ENCODE measurements at places on chromosomes 6 and 20.

GRCh38 chr6:98927534-98927933 lies 20.2 kb downstream of the FBXL4 start:
- DNase-seq = no peak

GRCh38 chr6:17012421-17013225 lies 89.2 kb upstream of the STMND1 start:
- DNase-seq = no peak

DNA sequence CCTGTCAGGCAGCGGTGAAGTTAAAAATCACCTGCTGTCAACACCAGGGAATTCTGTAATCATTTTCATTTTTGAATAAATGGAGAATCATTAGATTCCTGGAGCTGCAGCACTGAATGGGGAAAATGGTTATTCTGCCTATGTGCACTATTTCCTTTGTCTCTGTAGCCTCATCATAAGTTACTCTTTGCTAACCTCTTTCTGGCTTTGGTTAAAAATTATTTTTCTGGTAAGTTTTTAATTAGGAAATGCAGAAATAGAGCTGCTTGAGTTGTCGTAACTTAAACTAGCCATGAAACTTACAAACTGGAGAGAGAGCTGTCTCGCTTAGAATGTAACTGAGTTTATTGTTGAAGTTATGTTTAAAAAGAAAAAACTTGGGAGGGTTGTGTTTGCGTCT lies 28.8 kb downstream of the ZFAND3 start:
- DNase-seq = no peak

DNA sequence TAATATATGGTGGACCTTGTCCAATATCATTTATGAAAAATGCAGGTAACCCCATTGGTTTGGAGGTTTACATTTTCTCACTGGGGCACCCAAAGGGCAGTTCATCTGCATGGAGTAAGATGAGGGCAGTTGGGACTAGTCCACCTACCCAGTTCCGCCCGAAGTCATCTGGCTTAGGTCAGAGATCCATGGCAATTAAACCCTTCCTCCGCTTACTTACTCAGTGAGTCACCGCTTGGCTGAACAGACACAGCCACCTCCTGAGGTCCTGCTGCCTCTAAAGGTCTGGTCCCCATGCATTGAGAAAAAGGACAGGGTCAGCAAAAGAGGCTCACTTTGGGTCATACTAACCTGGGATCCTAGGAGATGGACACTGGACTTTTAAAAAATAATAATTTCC lies 102.9 kb upstream of the PRL start:
- no peak for DNase-seq

DNA sequence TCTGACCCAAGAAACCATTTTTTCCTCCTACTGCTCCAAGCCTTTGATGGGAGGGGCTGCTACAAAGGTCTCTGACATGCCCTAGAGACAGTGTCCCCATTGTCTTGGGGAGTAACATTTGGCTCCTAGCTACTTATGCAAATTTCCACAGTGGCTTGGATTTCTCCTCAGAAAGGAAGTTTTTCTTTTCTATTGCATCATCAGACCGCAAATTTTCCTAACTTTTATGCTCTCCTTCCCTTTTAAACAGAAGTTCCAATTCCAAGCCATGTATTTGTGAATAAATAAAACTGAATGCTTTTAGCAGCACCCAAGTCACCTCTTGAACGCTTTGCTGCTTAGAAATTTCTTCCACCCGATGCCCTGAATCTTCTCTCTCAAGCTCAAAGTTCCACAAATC lies 51.0 kb downstream of the SLC22A2 start:
- no peak for DNase-seq

GRCh38 chr6:49570474-49571079 lies 20.1 kb downstream of the C6orf141 start:
- DNase-seq = no peak

DNA sequence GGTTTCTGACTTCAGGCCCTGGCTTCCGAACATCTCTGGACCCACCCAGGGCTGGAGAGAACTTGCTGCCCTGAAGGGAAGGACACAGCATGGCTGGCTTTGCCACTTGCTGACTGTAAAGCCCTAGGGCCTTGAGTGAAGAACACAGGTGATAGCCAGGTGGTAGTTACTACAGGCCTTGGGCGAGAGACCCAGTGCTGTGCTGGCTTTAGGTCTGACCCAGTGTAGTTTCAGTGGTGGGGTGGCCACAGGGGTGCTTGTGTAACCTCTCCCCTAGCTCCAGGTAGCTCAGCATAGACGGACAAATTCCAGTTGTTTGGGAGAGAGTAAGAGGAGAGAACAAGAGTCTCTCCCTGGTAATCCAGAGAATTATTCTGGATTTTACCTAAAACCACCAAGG lies 27.1 kb downstream of the NCOA6 start:
- no peak for DNase-seq

DNA sequence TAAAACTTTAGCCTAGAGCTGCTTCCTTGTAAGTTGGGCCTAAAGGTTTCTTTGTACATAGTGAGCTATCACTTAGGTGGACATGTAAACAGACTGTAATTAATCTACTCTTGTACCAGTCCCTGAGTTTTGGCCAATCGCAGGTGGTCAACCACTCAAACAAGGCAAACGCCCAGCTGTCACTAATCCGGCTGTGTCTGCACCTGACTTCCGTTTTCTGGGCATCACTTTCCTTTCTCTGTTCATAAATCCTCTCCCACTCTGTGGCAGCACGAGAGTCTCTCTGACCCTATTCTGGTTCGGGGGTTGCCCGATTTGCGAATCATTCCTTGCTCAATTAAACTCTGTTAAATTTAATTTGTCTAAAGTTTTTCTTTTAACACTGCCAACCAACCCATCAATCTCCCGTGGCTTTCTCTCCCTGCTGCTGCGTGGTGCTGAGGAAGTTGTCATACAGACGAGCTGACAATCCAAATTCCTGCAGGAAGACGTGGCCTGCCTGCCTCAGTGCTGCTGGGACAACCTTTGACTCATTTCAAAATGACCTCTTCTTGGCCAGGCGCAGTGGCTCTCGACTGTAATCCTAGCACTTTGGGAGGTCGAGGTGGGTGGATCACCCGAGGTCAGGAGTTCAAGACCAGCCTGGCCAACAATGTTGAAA lies 206.3 kb downstream of the QKI start:
- DNase-seq = no peak

DNA sequence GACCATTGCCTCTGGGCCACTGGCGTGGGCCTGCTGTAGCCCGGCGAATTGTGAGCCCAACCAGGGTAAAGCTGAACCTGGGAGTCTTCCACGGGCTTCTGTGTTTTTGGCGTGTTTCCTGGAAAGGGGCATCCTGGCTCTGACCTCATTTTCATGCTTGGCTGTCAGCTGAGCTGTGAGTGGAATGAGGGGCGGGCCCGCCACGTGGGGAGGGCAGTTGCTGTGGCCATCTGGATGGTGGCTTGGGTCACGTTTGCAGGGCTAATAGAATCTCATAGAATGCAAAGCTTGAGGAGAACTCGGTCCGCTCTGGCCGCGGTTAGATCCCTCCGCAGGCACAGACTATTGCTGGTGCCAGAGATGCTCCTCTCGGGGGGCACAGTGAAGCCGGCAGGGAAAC lies 263.0 kb downstream of the SMOC2 start:
- no peak for DNase-seq

- DNase-seq = no peak
These were observed 1.7 kb downstream of the NR2E1 start for GRCh38 chr6:108167449-108168089.

- no peak for DNase-seq
These were observed 104.7 kb upstream of the IFNGR1 start for GRCh38 chr6:137323860-137324259.

DNA sequence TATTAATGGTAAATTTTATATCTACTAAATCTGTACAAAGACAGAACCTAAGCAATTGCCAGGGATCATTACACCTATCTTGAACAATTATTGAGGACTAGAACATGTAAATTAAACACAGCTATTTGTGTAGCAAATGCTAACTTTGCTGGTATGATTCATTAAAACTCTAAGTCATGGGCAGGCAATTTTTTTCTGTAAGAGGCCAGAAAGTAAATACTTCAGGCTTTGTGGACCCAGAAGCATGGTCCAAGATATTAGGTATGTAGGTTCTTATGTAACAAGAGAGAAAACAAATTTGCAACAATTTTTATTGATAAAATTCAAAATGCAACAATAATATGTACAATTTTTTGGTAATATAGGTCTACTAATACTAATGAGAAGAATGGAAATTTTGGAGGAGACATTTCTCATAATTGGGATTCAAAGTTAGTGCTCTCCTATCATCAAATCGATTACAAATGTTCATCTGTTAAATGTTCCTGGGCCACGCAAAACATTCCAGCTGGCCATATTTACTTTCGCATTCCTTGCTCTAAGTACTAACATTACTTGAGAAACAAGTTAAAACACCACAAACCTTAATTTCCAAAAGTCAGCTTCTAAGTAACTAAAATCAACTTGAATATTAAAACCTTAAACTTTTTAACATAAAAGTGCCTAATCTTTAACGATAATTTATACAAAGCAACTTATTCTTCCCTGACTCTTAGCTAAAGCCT lies 4.3 kb downstream of the TMEM30A start:
- DNase-seq = no peak

DNA sequence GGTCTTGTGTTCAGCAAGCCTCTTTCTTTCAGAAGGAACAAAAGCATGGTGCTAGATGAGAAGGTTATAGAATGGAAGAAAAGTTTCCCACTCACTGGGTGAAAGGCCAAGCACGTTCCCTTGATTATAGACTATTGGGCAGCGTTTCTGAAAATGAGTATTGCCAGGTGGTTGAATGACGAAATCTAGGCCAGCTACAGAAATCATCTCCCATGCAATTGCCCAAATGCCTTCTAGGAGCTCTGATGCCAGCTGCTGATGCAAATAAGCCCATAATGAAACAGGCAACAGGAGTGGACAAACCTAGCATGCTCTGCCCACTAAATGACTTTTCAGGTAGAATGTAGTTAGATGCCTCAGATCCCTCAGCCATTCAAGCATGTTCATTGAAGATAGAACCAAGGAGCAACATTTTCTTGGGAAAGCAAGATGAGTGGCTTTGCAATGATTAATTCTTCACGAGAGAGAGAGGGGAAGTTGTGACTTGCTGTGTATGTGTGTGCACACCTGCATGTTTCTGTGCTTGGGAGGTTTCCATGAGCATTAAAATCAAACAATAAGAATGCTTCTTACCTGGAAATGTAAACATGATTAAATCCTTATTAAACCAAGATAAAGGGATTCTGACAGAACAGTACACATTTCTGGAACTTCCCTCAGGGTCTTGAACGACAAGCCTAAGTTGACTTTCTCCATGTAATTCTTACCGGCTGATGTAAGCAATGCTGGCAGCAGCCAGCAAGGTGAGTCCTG lies 43.6 kb downstream of the ADTRP start:
- DNase-seq = peak; percentile 29

DNA sequence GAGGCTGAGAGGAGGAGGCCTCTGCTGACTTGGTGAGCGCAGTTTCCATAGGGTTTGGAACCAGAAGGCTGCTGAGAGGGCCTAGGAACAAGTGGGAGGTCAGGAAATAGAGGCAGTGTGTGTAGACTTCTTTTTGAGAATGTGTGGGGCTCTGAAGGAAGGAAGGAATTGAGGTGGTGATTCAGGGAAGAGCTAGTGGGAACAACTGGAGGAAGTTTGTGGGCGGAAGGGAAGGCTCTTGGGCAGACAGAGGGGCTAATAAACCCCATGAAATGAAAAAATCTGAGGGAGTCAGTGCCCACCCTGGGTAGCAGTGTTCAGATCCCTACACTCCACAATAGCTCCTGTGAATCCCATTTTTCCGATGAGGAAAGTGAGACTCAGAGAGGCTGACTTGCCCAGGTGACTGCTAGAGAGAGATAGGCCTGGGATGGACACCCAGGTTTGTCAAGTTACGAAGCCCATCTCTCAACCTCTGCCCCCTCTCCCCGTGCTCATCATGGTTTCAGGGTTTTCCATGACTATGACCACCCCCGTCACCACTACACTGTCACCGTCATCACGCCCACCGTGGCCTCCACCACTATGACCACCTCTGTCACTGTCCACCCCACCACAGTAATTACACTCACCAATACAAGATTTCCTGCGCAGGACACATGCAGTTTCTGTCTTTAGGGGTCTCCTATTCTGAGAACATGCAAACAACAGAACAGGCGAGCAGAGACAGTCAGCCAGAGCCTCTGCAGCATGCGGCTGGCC lies 106.4 kb downstream of the MRPL14 start:
- no peak for DNase-seq

GRCh38 chr6:72579865-72580264 lies 42.0 kb upstream of the KCNQ5 start:
- no peak for DNase-seq

- DNase-seq = peak; percentile 26
These were observed 7.2 kb upstream of the LCA5 start for GRCh38 chr6:79544299-79544927.

DNA sequence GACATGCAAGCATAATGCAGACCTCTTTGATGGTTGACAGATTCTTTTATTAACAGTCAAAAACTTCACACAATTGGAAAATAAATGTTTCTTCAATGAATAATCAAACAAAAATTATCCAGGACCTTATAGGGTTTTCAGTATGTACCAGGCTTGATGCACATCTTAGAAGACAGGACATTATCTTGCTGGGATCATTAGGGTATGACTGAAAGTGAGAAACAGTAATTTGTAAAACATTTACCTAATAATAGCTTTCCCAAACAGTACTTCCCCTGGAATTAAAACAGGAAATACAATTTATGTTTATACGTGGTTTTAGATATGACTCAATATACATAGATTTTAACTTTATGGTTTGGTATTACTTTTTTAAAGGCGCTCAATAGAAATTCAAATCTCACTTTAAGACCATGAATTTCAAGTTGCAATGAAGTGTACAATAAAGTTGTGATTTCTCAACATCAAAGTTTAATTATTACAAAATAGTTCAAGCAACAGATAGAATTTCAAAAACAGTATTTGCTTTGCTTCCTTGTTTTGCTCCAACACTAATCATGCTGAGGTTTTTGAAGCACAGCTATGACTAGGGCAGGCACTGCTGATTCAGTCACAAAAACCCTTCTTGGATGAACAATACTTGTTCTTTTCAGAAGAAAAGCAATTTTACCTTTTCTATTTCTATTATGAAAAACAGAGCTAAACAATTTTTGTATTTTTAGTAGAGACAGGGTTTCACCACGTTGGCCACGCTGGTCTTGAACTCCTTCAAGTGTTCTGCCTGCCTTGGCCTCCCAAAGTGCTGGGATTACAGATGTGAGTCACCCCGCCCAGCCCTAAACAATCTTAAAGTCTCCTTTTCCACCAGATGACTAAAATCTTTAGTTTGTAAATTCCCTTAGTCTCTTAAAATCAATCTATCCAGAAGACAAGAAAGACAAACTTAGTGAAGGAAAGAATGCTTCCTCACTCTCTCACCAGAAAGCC lies 13.7 kb downstream of the SOD2 start:
- DNase-seq = no peak

- DNase-seq = no peak
These were observed 65.9 kb upstream of the DDR1 start for GRCh38 chr6:30818391-30818841.

GRCh38 chr20:45983279-45983743 lies 11.3 kb upstream of the ZNF335 start:
- no peak for DNase-seq
